Bronchial smooth muscle cell (primary cell): ENCODE measurements at places on chromosomes 6 and 20. TPM values are rescaled to one million over a fixed set of nuclear protein-coding genes. Genes with fewer than 3 reads are reported as not detected.

CCN6 gene
- total RNA-seq, result not detected in 2 replicates

POPDC3 gene
- 4.9 and 7.9 TPM in 2 replicates for total RNA-seq

BNIP5 gene
- under 0.01 TPM in 1 of 2 replicates, not detected in the other for total RNA-seq

BPIFB1 gene
- total RNA-seq, result not detected in 2 replicates

KHDC1 gene
- 4.6 and 6.0 TPM in 2 replicates for total RNA-seq
